Stimulated activated CD4-positive, alpha-beta T cell treated with anti-CD3 and anti-CD28 coated beads, Interleukin-12 subunit alpha, Interleukin-12 subunit beta, amount 100 ng/mL, for 24 hours (primary cell): ENCODE measurements at places on chromosomes 1 and 21.

DNA sequence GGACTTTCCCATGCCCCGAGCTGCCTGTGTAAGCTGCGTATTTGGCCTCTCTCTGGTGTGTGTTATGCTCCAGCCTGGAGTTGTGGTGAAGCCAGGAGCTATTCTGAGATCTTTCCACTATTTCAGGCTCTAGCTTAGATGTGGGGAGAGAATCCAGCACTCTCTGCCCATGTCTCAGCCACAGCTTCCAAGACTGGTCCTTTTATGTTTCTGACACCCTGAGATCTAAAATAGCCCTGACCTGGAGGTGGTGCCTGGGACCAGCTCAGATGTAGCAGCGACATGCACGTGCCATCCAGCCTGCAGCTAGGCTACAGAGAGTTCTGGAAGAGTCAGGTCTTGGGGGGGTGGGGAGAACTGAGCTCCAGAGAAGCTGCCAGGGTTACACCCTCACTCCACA, 76.5 kb downstream of the TENT5C start:
- DNase-seq, result no peak

GRCh38 chr1:208213786-208214185, 30.4 kb downstream of the PLXNA2 start:
- no peak for DNase-seq

GRCh38 chr1:239662950-239663349, 276.6 kb downstream of the CHRM3 start:
- no peak for DNase-seq

DNA sequence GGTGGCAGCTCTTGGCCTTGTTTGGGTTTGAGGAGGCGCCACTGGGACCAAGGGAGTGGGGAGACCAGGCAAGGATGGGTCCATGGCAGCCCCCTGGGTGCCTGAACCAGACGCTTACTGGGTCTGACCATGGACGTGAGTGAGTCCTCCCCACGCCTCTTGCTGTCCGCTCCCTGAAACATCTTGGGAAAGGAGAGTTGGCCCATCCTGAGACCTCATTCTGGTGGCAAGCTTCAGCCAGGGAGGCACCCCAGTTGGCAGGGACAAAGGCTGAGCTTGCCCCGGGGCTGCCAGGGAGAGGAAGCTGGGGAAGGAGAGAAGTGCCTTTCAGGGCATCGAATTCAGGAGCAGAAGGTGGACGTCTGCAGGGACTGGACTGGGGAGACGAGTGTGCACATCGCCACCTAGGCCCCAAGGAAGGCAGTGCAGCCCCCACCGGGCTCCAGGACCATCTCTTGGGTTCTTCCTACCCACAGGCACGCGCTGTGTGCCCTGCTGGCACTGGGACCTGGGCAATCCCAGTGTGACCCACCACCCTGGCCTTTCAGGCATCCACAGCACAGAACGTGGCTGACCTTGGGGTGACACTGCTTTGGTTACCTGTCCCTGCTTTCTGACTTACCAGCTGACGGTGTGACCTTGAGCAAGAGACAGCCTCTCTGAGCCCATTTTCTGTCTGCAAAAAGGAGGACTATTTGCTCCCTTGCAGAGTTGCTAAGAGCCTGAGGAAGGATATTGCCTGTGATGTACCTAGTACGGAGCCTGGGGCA, 132.9 kb upstream of the WNT4 start:
- DNase-seq, result no peak

- DNase-seq, result no peak
Observed at GRCh38 chr1:115833856-115834255, 7.1 kb downstream of the NHLH2 start.

DNA sequence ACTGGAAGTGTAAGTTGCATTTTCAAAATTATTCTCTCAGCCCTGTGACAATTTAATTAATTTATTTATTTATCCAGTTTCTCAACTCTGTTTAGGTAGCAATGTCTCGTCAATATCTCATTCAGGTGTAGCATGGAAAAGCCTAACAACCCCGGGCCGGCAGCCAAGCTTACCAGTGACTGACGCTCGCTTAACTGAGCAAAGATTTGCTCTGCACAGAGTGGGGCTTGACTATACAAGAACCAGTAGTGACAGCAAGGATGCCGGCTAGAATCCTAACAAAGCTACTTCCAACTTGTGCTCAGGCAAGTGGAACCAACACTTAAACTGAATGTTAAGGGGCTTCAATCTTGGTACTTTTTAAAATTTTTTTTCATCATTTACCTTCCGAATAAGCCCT, 80.9 kb upstream of the ESRRG start:
- no peak for DNase-seq

DNA sequence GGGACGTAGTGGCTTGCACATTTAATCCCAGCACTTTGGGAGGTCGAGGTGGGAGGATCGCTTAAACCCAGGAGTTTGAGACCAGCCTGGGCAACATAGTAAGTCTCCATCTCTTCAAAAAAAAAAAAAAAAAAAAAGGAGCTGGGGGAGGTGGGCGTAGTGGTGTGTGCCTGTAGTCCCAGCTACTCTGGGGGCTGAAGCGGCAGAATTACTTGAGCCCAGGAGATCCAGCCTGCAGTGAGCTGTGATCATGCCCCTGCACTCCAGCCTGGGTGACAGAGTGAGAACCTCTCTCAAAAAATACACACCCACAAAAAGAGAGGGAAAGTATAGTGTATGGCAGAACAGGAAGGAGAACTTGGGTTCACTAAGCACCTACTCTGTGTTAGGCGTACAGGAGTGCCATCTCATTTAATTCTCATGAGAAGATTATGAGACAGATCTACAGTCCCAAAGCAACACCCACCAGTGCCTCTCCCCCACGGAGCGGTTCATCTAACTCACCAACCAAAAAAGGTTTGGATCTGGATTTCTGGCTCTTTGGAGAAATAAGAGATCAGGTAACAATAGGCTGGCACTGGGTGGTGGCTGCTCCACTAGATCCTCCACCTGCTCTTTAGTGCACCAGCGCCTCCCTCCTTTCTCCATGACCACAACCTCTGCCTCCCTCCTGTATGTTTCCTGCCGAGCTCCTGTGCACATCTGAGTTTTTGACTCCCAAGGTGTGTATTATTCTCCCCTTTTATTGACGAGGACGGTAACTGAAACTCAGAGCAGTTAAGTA, 1.4 kb upstream of the TRAF5 start:
- no peak for DNase-seq

GRCh38 chr1:169363046-169363730, 4.4 kb downstream of the NME7 start:
- DNase-seq, result no peak

- DNase-seq, result no peak
Observed at GRCh38 chr1:180081474-180081873, 73.2 kb upstream of the QSOX1 start.

- DNase-seq, result no peak
Observed at GRCh38 chr1:50661626-50662025, 238.4 kb upstream of the DMRTA2 start.
